ENCODE measurements at places on chromosomes 11 and 22.

DNA sequence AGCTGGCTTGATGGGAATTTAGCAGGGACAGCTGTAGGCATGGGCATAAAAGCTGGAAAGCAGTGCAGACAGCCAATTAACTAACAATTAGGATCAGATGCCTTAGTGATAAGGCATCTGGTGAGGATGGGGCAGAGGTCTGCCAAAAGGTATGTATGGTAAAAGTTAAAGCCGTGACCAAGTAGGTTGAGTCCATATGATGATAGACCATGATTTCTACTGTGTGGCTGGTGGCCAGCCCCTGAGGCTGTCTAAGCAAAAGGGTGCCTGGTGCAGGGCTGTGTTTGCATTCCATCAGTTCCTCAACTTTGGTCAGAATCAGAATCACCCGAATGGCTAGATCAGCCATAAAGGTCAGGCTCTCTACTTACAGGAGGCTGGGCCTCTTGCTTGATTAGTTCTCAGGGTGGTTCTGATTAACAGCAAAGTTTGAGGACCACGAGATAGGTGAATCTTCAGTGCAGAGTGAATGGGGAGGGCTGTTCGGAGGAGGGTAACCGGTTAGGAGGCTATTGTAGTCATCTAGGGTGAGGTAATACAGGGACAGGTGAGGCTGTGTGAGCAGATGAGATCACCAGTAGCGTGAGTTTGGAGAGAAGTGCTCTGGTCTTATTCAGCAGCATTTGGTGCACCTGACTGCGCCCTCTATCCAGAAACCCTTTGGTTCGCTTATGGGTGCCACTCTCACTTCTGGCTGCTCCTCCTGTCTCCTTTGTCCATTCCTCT lies 27.2 kb downstream of the PPFIBP2 start:
- no peak for DNase-seq

DNA sequence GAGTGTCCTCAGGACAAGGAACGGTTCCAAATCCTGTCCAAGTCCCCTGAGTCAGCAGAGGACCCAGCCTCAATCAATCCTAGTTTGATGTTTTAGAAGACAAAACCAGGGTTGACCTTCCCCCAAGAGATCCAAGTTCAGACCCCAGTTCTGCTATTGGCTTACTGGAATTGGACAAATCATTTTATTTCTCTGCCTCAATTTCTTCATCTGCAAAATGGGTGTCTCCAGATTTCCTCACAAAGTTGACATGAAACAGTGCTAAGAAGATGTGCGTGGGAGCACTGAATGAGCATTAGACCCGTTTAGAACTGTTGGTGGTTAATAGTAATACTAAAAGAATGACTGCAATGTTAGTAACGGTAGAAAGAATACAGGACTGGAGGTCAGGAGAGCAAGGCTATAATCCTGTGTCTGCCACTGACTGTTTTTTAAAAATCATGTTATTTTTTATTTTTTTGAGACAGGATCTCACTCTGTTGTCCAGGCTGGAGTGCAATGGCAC lies 32.8 kb upstream of the SCUBE1 start:
- DNase-seq: no peak

DNA sequence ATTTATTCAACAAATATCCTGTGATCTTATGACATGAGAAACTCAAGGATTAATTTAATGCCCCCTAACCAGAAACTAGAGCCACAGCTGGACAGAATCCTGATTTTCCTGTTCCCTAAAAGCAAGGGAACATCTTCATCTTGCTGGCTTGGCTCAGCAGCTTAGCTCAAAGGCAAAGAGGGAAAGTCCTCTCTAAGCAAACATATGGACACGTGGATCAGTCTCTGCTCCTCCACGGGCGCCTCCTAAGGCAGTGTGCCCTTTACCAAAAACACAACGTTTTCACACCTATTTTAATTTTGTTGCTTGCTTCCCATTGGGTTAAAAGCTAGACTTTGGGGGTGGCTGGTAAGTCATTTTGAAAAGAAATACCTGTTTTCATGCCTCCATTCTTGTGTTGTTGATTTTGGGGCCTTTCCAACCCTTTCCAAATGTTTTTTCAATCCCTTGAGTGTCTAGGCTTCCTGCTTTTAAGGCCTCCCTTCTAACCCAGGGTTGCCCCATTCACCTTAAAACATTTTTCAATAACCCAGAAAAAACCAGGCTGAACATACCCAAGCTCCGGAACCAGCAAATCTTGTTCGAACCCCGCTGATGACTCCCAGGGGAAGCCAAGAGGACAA lies 15.5 kb downstream of the SLC1A2 start:
- DNase-seq: no peak

DNA sequence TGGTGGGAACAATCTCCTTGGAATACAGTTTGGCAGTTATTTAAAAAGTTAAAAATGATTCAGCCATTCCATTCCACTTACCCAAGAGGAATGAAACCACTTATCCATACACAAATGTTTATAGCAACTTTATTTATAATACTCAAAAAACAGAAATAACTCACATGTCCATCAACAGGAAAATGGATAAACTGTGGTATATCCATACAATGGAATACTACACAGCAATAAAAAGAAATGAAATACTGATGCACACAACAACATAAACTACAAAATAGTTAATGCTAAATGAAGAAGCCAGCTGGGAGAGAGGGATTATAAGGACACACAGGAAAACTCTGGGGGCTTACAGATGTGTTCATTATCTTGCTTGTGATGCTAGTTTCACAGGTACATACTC lies 64.7 kb downstream of the FCHSD2 start:
- no peak for DNase-seq

DNA sequence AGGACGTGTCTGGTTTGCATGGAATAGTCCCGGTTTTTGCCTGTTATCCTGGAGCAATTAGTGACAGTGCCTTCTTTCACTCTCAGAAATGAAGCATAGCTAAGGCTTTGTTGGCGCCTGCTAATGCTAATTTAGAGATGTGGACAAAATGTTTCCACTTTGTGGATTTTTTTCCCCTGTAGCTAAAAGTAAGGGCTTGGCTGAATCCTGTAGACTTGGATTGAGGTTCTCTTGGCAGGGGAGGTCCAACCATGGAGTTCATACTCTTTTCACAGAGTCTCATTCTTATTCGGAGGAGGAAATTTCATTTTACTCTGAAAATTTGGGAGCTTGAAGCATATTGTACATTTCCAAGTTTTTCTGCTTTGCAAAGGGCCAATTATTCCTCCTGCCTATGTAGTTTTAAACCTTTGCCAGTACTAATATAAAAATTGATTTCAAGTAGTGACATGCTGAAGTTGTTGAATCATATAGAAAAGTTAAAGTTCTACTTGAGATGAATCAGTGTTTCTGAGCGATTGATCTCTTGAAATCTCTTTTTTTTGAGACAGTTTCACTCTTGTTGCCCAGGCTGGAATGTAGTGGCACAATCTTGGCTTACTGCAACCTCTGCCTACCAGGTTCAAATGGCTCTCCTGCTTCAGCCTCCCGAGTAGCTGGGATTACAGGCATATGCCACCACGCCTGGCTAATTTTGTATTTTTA lies 20.0 kb downstream of the PPFIA1 start:
- no peak for DNase-seq

DNA sequence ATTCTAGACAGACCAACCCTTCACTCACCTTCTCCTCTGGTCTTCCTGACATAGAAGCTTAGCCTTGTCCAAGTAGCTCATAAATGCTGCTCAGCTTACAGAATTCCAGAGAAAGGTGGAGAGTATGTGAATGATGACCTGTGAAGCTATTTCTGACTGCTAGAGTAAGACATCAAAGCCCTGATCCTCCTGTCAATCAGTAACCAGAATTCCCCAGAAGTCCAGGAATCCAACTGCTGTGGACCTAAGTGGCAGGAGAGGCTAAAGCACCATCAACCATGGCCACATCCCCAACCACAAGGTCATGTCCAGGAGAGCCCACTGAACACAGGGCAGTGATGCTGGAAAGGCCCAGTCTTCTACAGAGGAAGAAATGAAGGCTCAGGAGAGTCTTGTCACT lies 2.6 kb downstream of the OR51G2 start:
- no peak for DNase-seq

DNA sequence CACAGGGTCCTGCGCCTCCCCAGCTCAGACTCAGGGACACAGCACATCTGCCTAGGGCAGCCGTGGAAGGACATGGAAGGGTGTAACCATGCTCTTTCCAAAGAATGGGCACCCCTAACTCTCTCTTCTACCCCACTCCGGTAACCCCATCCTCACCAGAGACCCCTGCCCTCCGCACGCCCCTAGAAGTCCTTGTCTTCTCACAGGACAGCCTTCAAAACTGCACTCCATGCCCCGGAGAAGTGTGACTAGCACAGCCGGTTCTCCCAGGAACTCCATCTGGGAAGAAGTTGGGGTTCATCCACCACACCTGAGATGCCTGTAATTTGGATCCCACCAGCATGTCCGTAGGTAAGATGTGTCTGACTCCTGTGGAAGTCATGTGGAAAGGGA lies 25.0 kb downstream of the P2RY2 start:
- no peak for DNase-seq

- no peak for DNase-seq
Measured at GRCh38 chr11:28794405-28794804, 686.2 kb downstream of the METTL15 start.

DNA sequence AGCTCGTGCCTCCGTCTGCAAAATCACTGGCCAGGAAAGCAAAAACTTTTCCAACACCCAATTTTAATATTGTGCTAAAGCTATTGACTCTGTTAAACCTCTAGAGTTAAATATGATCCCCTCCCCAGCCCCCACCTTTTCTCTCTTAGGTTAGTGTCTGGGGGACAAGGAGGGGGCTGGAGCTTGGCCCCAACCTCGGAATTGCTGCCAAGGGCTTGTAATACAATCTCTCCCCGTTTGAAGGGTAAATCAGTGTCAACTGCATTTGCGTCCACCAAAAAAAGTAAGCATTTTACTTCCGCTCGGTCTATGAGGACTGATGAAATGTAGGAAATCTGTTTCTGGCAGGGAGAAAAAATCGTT lies at the start of gene GAS2:
GAS2 (plus strand) TSS at position 287 of the 363 bp plus-strand sequence. CDS start 8,259 bp downstream, outside the sequence.
- DNase-seq: no peak
